ENCODE measurements at places on chromosomes 2 and 18.

DNA sequence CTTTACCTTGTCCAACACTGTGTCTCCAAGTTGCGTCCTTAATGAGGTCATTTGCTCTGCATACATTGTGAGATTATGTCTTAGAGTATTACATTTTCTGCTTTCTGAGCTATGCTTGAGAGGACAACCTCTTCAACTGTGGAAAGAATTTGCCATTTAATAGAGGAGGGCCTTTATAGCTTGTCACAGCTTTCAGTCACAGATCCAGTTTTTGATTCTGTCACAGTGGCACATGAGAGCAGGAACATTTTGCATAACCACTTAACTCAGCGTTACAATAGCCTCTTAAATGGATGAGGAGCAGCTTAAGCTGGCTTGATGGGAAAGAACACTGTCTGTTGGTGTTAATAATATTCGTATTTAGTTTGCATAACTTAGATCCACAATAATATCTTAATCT lies 63.0 kb downstream of the RHBDD1 start:
- DNase-seq, result no peak

- no peak for DNase-seq
Measured at GRCh38 chr2:47173986-47174732, 19.1 kb upstream of the STPG4 start.

DNA sequence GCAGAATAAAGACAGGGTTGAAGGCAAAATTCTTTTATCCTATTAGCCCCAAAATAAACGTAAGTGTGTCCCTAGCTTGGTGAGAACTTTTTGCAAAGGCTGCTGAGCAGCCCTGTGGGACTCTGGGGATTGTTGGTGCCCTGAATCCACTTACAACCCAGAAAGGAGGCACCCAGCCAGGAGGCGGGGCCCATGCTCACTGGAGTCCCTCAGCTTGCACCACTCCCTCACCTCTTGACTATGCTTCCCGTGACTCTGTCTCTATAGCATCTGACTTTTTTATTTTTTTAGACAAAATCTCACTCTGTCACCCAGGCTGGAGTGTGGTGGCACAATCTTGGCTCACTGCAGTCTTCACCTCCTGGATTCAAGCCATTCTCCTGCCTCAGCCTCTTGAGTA lies 15.8 kb upstream of the COL6A3 start:
- no peak for DNase-seq

GRCh38 chr18:45939236-45939635 lies 27.9 kb downstream of the EPG5 start:
- no peak for DNase-seq

GRCh38 chr2:68374184-68374583 lies 9.1 kb downstream of the PLEK start:
- DNase-seq, result no peak

DNA sequence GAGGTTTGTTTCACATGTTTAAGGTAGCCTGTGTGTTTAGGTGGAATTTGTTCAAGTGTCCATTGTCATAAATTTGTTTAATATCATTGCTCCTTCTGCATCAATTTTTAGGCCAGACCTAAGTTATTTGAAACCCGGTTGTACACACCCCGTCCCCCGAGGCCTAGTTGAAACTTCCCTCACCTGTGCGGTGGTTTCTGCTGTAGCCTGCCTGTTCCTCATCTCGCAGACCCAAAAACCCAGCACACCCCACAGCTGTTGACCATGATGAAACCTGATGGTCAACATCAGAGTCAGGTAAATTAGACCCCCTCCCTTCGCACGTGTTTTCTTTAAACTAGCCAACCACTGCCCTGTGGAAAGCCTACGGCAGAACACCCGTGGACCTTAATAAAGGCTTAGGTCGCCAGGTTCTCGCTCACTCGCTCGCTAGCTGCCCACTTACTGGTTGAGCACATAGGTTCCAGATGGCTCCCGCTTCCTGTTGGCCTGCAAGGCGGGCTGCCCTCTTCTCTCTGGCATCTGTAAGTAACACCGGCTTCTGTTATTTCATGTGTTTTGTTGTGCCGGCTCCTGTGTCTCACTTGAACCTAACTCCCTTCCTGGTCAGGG lies 64.4 kb downstream of the EML6 start:
- DNase-seq, result no peak

DNA sequence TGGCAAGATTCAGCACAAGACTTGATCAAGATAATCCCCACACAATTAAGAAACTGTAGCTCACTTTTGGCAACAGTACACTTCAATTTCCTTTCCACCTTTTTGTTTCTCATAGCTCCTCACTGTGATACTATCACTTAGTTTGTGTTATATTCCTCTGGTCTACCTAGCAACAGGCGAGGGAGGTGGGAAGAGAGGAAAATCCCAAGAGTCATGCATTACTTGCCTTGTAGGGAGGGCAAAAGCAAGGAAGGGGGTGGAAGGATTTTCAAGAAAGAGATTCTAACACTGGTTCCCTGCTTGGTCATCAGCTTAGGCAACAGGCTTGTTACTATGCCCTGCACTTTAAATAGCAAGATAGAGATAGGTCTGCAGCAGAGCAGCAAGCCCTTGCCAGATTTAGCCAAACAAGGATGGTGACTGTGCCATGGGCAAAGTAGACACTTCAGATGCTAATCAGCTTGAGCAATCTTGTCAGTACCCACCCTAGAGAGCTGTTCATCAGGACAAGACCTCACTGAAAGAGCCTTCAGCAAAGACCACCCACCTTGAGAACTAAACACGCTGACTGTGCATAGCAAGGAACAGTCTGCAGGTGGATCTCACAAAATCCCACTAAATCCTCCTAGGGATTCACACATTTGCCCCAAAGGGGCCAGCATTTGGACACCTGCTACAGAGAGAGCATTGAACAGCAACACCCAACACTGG lies 134.6 kb downstream of the MBD2 start:
- no peak for DNase-seq

- peak; percentile 79 for DNase-seq
Measured at GRCh38 chr2:26745609-26746327, 18.3 kb upstream of the SLC35F6 start.

All from RPMI8226 (cell line).